ENCODE measurements at places on chromosomes 6 and 20.

- no peak for DNase-seq
Observed at GRCh38 chr20:14997791-14998190, 660.4 kb upstream of the FLRT3 start.

GRCh38 chr6:92024110-92024509, 1395.2 kb downstream of the EPHA7 start:
- no peak for DNase-seq

- no peak for DNase-seq
Observed at GRCh38 chr6:13235339-13235738, 93.0 kb downstream of the TBC1D7 start.

GRCh38 chr6:55901765-55902270, 26.4 kb upstream of the BMP5 start:
- no peak for DNase-seq

GRCh38 chr6:52621631-52622030, 44.8 kb upstream of the TRAM2 start:
- no peak for DNase-seq

DNA sequence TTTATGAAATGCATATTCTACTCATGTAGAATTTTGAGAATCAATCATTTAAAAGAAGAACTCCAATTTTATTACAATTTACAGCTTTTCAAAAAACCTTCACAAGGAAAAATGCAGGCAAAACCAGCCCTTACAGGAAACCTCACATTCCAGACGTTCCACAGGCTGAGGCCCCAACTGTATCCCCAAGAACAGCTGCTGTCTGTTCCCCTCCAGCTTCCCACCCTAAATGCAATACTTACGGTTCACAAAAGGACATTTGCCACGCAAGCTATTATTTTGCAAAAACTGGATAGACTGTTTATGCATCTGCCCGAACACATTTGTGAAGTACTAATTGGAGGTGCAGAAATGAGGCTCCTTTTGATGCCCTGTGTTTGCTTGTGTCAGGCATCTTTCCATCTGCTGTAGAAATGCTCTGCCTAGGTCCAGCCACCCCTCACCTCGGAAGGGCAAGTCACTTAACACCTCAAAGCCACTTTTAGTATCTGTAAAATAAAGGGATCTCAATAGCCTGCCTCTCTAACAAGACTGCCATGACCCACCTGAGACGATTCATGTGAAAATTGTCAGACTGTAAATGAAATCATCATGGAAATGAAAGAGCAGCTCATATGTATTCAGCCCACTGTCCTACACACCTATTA, 26.5 kb downstream of the PDE10A start:
- no peak for DNase-seq

DNA sequence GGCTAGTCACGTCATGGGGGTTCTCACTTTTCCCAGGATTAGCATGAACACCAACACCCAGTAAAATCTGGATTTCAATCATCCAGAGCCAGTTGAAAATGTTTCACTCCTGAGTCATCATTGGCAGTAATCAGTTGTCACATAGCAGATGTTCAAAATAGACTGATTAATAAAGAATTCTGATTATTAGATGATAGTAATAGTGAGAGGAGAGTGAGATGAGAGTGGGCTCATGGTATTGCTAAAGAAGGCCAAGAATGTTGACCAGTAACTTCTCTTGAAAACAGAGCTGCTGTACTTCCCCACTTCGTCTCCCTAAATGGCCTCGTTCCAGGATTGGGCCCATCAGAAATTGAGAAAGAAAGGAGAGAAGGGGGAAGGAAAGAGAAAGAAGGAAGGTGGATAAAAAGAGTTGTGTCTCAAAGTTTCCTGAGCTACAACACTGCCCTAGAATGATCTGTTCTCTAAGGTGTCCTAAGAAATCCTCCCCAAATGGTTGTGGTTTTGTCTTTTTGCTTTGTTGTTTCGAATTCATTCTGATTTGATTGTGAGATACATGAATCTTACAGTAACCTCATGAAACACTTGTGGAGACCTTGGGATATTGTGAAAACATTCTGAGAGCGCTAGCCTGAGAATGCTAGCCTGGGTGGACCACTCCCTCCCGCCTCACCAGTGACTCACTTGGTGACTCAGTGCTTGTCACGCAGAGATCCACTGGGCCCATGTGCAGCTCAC, 502.2 kb upstream of the JARID2 start:
- peak; percentile 66 for DNase-seq

- no peak for DNase-seq
Observed at GRCh38 chr6:127164565-127164964, 46.1 kb downstream of the RSPO3 start.

GRCh38 chr6:8908638-8909037, 473.3 kb upstream of the SLC35B3 start:
- no peak for DNase-seq

DNA sequence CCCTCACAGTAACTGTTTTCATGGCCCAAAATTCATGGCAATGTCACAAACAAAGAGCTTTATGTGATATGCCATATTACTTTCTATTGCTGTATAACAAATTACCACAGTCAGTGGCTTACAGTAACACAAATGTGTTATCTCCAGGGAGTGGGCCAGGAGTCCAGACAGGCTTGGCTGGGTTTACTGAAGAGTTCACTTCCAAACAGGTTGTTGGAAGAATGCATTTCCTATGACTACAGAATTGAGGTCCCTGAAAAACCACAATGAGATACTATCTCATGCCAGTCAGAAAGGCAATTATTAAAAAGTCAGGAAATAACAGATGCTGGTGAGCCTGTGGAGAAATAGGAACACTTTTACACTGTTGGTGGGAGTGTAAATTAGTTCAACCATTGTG, 431.9 kb downstream of the PKHD1 start:
- no peak for DNase-seq

DNA sequence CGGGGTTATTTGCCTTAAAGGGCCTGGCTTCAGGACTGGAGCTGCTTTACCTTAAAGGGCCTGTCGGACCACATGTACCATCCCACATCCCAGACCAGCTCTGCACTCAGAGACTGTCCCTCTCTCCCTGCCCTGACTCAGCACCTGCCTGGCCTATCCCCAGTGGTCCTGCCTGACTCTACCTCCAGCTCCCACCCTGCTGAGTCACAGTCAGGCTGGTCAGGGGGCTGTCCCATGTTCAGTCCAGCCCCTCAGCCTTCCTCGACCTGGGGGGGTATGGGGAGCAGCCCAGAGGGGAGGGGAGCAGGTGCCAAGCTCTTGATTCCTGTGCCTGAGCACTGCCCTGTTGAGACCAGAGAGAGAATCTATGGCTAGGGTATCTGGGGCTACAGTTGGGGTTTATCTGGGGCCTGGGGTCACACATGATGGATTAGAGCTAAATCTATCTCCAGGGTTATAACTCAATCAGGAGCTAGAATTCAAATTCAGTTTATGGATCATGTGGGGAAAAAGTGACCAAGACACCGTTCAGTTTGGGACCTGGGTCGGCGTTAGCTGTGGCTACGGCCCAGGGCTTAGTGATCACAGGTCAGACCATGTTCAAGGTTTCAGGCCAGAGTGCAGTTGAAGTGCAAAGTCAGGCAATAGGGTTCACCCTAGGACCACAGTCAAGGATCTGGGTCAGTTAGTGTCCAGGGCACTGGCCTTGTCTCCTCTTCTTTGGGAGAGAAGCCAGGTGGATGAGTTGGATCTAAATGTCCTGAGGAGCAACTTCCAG, 9.4 kb upstream of the TRIB3 start:
- no peak for DNase-seq

DNA sequence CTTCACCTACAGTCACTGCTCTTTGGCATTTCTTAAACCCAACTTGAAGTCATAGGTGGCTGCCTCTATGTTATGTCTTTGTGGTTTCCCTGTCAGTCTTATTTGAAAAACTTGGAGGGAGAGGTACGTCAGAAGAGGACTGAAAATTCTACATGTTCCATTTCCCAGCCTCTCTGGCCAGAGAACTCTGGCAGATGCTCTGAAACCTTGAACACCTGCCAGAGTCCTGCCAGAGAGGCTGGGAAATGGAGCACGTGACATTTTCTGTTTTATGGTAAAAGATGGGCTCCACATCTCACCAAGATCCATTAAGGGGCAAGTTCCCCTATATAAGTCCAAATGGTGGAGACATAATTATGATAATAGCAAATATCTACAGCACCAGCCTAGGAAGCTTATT, 99.5 kb downstream of the MAFB start:
- DNase-seq = no peak

DNA sequence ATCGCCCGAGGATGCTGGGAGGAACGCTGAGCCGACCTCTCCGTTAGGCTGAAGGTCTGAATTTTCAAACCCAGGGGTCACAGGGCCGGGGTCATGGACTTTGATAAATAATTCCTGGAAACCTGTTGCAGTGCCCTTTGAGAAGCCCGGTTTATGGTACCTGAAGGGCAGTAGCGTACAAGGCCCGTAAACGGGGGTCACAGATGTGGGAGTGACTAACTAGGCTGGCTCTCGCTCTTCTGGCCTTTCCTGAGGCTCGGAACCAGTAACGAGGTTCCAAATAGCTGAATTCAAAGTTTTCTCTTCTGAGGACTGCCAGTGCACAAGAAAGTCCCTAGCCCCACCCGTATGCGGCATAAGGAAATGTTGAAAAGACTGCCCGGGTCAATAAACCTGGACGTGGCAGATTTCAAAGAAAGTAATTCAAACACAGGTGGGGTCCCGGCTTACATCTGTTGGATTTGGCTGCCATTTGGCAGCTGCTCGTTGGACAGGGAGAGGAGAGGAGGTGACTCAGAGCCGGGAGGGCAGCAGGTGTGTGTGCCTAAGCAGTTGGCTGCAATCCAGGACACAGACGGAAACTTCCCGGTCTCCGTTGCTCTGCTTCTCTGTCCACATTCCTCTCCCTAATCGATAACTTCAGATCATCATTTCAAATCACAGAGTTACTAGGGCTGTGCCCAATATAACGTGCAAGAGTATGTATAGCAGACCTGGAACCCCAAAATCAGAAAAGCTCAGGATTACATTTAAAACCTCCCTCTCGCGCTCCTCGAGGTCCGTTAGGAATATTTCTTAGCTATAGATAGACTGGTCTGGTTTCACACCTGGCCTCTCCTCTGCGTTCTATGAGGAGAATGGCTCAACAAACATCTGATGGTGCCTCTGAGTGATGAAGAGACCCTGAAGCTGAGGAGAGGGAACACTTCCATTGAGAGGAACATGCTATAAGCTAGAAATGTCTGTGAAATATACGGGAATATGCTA, 765 bp upstream of the GMDS start:
- peak; percentile 18 for DNase-seq

GRCh38 chr6:582370-582769, 74.5 kb downstream of the HUS1B start:
- no peak for DNase-seq

DNA sequence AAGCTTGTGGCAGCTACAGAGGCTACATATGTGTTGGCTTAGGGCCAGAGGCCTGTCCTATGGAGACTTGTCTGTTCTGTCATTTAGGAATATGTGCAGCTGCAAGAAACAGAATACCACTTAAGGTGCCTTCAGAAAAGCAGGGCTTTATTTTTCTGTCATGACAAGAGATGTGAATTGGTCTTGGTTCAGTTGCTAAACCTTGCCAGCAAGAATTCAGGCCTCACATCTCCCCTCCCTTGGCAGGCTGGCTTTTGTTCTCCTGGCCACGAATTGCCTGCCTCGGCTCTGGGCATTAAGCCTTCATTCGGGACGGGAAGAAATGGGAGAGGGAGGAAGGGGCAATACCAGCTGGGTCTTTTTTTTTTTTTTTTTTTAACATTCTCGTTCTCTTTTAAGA, 82.4 kb upstream of the TGM3 start:
- no peak for DNase-seq

DNA sequence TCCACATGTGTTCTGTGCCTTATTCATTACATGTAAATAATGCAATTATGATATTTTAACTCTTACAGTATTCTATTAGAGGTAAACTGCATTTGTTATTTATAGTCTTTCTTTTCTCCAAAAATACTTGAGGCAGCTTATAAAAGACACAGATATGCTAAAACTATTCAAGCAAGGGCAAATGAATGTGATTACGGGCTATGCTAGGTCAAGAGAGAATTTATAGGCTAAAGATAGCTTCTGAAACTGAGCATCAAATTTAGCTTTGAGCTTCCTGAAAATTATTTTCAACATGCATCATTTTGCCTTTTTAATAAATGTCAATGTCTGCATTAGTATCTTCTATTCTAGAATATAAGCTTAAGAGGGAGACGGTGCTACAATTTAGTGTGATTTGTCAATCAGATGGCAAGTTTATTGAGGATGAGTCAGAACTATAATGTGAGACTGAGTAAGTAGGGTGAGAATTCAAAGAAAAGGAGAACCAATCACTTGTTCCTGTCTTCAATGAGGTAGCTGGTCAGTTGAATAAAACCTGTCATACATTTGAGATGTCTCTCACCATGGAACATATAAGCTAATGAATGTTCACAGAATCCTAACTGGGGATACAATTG, 669.4 kb upstream of the CITED2 start:
- no peak for DNase-seq

- DNase-seq = no peak
Observed at GRCh38 chr6:156996265-156996664, 219.1 kb downstream of the ARID1B start.

DNA sequence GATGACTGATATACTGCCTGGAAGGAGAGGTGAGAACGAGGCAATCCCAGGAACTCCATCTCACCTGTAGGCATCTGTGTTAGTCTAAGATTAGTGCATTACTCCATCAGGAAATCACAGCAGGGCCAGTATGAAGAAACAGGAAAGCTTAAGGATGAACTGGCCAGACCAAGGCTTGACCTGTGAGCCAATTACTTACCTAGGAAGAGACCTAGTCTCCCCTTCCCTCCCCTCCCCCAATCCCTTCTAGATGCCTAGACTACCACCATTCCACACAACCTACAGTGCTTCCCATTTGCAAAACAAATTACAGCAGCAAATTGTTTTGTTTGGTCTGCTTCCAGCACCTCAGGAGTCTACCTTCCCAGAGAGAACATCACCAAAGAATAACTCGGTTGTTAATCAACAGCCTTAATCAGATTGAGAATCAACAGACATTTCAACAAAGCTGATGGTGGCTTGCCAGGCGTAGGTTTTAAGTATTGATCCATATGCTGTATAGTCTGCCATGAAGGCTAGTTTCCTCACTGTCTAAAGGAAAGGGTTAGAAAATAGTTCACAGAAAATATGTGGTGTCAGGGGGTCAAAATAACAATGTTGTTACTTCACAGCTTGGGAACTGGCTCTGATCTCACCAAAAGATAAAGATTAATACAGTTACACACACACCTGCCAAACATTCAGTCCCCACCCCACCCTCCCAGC, 10.1 kb downstream of the PKHD1 start:
- no peak for DNase-seq

DNA sequence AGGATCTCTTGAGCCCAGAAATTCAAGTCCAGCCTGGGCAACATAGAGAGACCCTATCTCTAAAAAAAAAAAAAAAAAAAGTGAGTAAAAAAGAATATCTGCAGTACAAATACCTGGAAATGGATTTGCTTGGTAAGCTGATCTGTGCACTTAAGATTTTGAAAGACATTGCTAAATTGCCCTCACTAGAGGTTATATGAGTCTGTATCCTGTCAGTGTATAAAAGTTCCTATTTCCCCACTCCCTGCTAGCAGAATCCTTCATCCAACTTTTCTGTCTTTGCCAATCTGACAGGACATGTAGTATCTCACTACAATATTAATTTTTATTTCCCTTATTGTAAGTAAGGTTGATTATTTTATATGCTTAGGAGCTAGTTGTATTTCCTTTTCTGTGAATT, 36.1 kb downstream of the BICRAL start:
- no peak for DNase-seq

- DNase-seq = no peak
Observed at GRCh38 chr6:75788894-75789293, 39.9 kb downstream of the MYO6 start.
